Hepatocyte (in vitro differentiated cells): ENCODE measurements at places on chromosomes 3 and 15. TPM values are rescaled to one million over a fixed set of nuclear protein-coding genes. Genes with fewer than 3 reads are reported as not detected.

EBLN2 gene
- 5.8 and 6.1 TPM in 2 replicates for polyA plus RNA-seq

GOLGA6L4 gene
- polyA plus RNA-seq: 3.3 and 3.6 TPM in 2 replicates

STRIT1 gene
- 1.4 TPM in 1 of 2 replicates, not detected in the other for polyA plus RNA-seq

KBTBD12 gene
- not detected in 2 replicates for polyA plus RNA-seq

CNTN4 gene
- 17.4 and 17.6 TPM in 2 replicates for polyA plus RNA-seq

MAP1A gene
- polyA plus RNA-seq: 7.2 and 7.3 TPM in 2 replicates

LRTM1 gene
- 0.23 TPM in 1 of 2 replicates, not detected in the other for polyA plus RNA-seq

SETD5 gene
- polyA plus RNA-seq: 110 and 119 TPM in 2 replicates

GOLGA8B gene
- 45.8 and 71.6 TPM in 2 replicates for polyA plus RNA-seq

ARNT2 gene
- polyA plus RNA-seq: 3.9 and 4.7 TPM in 2 replicates
